Brain microvascular endothelial cell (primary cell): ENCODE measurements at places on chromosomes 5 and 9.

DNA sequence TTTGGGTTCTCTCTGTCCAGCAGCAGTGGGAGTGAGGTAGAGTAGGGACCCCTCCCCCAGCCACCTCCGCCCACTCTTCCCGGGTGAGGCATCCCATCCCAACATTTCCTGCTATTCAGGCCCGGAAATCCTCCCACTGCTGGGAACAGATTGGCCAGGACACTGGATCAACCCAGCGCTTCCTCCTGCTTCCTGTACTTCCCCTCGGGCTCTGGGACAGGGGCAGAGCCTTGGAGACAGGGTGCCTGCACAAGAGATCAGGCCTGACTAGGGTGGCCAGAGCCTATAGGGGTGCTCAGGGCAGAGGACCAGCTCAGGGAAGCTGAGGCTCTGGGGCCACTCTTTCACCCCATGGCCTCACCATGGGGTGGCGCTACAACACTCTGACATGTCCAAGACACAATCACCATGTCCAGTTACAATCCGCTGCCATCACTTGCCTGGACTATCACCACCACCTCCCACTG, 14.5 kb downstream of the SH2D3C start:
- DNase-seq = no peak

DNA sequence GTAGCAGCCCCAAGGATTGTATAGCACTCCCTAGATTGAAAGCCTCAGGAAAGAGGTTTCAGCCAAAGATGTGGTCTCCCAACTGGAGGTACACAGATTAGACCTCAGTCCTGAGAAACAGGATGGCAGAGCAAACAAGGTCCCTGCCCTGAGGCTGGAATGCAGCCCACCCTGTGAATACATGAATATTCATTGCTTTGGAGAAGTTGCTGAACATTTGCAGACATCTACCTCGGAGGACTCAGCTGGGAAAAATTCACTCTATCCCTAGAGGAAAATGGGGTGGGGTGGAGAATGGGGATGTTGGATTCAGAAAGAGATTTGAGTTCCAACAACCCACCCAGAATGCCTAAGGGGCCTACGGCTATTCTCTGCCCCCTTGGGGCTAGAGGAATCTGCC, 129.4 kb downstream of the SLIT3 start:
- no peak for DNase-seq

- DNase-seq = no peak
Observed at GRCh38 chr9:137308057-137308619, 6.1 kb upstream of the NRARP start.

DNA sequence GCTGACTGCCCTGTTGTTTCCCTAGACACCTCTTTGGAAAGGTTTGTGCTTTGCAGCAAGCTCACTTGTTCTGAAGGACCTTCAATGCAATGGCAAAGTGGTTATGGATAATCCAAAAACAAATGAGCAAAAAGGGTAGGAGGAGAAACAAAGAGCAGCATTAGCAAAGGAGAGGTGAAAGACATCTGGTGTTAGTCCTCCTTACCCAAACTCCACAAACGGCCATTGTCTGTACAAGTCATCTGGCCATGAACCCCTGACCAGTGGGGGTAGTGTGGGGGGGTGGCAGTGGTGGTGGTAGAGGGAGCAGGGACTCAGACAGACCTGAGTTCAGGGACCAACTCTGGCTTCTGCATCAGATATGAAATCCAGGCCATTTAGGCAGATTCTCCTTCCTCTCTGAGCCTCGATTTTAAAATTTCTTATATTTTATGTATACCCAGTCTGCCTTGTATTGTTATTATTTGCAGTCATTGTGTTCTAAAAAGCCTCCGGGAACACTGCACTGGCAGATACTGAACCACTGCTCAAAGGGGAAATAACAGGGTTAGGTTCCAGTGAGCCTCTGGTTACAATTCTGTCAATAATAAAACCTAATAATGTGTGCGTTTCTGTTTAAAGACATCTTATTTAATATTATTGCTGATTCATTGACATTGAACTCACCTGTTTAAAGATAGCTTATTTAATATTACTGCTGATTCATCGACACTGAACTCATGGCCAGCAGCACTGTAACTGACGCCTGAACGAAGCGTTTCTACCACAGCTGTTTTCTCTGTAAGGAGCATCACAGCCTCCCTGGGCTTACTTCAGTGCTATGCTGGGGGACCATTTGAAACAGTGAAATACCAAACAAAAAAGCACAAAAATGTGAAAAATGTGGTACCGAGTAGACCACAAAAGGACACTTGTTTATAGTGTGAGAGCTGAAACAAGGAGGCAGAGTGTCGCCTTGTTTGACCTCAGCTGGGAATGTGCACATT, 156.0 kb downstream of the SEC61B start:
- DNase-seq = peak; percentile 36

GRCh38 chr9:114888607-114889006, 41.8 kb downstream of the TNFSF8 start:
- no peak for DNase-seq

- DNase-seq = no peak
Observed at GRCh38 chr9:5869315-5870019, 21.2 kb upstream of the MLANA start.
